Activated CD8-positive, alpha-beta memory T cell treated with anti-CD3 and anti-CD28 coated beads for 24 hours (primary cell): ENCODE measurements at places on chromosomes 16 and 17.

DNA sequence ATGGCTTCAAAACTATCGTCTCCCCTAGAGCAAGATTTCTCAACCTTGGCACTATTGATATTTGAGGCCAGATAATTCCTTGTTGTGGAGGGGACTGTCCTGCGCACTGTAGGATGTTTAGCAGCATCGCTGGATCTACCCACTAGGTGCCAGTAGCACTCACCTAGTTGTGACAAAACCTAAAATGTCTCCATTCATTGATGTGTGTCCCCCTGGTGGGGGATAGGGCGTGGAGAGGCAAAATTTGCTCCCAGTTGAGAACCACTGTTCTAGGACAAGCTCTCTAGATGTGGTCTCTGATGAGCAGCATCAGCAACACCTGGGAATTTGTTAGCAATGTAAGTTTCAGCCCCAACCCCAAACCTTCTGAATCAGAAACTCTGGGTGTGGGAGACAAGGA lies 259.0 kb downstream of the XYLT1 start:
- DNase-seq: peak; percentile 59

- DNase-seq: no peak
Measured at GRCh38 chr17:42617956-42618431, 8.5 kb downstream of the TUBG1 start.

GRCh38 chr16:66751053-66751302 lies 431 bp downstream of the DYNC1LI2 start:
- no peak for DNase-seq

DNA sequence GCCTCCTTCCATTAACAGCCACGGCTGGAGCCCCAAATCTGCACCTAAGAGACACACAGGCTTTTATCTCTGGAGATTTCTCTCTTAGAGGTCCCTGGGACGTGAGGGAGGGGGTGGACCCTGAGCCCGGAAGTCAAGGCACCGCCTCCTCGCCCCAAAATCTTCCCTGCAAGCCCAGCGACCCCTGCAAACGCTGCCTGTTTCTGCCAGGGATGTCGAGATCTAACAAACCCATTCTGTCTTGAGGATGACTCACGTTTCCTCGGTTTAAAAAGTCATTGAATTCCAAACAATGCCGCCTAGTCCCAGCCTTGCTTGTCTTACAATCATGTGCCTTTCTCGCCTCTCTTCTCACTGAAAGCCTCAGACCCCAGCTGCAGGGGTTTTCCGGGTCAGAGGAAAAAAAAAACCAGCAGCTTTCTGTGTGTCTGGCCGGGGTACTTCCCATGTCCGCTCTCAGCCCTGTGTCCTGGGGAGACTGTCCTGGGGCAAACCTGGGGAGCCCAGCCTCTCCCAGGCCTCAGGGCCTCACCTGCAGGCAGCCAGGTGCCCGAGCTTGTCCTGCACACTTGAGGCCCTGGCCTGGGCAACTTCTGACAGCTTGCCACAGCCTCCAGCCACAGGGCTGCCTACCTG lies 15.4 kb downstream of the ARL2BP start:
- DNase-seq: peak; percentile 70

DNA sequence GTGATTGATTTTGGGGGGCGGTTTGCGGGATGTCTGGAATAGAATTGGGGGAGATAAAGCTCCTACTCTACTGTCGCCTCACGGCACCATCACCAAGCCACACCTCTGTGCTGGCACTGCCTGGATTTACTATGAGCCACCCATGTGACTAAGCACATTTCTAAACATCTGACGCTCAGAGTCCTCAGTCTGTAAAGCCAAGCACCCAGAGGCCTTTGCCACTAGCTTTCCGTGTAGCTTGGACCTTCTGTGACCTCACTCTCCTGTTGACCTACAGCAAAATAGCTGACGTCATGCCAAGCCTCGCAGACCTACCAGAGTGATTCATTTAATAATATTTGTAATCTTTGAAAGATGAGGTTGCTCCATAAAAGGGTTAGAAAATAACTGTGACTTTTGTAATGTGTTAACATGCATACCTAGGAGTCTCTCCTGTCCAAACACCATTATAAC lies 38.5 kb upstream of the MYOCD start:
- no peak for DNase-seq

- no peak for DNase-seq
Measured at GRCh38 chr16:55294129-55294528, 29.9 kb upstream of the IRX6 start.

DNA sequence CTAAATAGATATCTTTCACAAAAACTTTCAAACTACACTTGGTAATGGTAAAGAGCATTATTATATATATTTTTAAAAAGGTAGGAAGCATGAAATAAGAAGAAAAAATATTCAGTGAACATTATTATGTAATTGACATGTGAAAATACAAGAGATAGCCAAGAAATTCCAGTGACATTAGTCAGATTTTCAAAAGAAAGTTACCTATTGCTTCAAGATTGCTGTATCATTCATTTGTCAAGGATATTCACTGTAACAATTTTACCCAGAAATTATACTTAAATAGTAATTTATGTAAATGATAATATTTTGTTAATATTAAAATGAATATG lies 350.2 kb downstream of the KIF2B start:
- no peak for DNase-seq

DNA sequence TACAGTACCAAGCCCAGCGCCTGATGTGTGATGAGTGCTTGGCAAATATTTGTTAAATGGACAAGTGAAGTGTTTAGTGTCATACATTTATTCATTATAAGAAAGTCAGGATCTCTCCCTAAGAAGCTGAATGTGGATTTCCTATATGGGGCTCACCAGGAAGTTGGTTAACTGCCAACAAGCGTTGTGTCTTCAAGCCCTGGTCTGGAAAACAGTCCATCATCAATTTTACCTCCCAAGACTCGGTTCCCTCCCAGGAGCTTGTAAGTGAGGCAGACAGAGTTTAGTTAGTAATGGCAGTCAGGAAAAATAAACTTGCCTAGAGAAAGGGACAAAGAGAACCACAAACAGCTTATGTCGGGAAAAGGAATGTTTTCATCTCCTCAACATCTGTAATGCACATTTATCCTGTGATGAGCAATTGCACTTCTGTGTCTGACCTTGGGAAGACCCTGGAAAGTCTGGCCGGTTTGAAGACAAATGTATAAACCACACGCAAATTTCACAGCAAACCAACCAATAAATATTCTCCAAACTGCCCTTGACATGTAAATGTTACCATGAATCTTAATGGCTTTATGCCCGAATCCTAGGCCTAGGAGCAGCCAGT lies 28.3 kb downstream of the C16orf95 start:
- DNase-seq: no peak

DNA sequence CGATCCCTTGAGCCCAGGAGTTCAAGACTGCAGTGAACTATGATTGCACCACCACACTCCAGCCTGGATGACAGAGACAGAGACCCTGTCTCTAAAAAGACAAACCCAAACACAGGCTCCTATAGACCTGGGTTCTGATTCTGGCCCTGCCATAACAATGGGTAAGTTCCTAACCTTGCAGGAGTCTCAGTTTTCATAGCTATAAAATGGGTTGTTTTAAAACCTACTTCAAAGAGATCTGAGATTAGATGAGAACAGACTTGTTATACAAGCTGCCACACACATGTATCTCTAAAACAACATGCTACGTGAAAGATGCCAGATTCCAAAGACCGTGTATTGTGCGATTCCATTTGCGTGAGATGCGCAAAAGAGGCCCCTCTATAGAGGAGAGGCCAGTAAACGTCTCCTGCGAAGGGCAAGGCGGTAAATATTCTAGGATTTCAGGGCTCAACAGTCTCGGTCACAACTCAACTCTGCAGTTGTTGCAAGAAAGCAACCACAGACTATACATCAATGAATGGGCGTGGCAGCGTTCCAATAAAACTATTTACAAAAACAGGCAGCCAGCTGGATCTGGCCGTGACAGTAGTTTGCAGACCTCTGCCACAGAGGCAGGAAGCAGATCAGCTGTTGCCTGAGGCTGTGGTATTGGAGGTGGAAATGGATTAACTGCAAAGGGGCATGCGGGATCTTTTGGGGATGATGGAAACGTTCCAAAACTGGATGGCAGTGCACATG lies 5.9 kb downstream of the CORO7 start:
- DNase-seq: no peak

DNA sequence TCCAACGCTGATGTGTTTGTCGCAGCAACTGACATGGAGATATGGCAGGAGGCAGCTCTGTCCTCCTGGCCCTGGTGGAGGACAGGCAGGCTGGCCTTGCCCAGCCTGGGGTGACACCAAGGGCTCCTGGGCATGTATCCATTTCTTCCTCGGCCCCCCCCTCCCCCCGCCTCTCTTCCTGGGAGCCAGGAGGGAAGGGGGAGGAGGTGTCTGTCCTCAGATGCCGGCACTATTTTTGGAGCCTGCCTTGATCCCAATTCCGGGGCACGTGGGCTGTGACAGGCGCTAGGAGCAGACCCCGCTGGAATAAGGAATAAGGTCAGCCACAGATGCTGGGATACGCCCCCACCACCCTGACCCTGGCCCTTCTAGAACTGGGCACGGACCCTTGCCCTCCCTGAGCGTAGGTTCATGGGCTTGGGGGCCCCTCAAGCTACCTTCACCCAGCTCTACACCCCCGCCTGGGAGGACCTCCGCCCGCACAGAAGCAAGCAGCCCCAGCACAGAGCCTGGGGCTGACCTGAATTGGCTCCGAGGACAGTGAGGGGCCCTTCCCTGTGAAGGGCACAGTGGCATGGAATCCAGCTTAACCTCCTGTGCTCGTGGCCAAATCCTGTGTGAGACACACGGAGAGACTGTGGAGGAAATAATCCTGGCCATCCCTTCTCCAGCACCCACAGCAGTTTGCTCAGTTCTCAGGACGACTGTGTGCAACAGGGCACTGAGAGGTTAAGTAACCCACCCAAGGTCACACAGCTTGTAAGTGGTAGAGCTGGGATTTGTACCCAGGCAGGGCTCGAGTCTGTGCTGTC lies 24.1 kb downstream of the SEC14L5 start:
- DNase-seq: no peak

- DNase-seq: no peak
Measured at GRCh38 chr17:44642834-44643233, 13.4 kb upstream of the MEIOC start.

DNA sequence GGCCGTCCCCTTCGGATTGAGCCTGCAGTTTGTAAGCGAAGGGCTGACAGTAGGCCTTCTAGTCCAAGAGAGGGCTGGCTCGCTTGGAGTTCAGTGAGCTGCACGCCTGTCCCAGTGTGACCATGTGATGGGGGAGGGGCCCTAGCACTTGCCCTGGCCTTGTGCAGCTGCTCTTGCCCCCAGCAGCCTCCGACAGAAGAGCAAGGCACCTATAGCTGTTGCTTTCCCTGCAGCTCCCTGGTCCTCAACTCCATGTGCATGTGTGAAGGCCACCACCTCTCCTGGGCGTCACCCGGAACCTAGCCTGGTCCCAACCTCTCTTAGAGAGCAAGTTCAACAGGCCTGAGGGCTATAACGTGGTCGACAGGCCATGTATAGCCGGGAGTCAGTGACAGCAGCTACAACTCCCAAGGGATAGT lies 5.6 kb downstream of the SPHK1 start:
- DNase-seq: no peak

- DNase-seq: no peak
Measured at GRCh38 chr17:21275047-21275578, 9.4 kb upstream of the MAP2K3 start.

DNA sequence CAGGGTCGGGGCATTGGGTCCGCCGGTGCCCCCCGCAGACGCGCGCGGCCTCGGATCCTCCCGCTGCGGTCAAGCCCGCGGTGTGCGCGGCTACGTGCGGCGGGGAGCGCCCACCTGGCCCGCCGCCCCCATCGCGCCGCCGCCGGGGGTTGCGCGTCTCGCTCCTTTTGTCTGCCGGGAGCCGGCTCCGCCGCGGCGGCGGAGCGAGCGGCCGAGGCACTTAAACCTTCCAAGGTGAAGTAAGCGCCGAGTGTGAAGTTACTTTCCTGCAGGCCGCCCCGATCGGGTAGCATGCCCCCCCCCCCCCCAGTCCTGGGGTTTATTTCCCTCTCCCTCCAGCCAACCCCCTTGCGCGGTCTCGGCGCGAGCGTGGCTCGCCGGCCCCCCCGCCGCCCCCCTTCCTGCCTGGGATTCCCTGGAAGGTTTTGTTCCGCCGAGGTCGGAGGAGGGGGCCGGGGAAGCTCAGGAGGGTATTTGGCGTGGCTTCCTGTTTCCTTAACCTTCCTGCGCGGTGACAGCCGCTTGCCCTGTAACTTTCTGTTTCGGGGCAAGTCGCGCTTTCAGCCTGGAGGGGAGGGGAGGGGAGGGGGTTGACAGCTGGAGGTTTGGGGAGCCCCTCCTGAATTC lies 56.6 kb upstream of the GSE1 start:
- DNase-seq: peak; percentile 85

- DNase-seq: no peak
Measured at GRCh38 chr16:14496786-14497185, 133.3 kb downstream of the PARN start.

GRCh38 chr16:14436401-14436955 lies 193.6 kb downstream of the PARN start:
- peak; percentile 62 for DNase-seq

- DNase-seq: no peak
Measured at GRCh38 chr16:23064639-23065038, 84.6 kb downstream of the USP31 start.

- no peak for DNase-seq
Measured at GRCh38 chr17:74028354-74029116, 174.9 kb upstream of the RPL38 start.

GRCh38 chr16:72197545-72197944 lies 25.6 kb upstream of the PMFBP1 start:
- no peak for DNase-seq

GRCh38 chr16:68869492-68870088 lies 26.3 kb downstream of the TANGO6 start:
- no peak for DNase-seq

GRCh38 chr17:77428749-77429368 lies 288.1 kb downstream of the SEC14L1 start:
- DNase-seq: no peak

- no peak for DNase-seq
Measured at GRCh38 chr16:68197250-68197649, 38.7 kb downstream of the ESRP2 start.

- DNase-seq: no peak
Measured at GRCh38 chr16:84886497-84887090, 66.8 kb downstream of the CRISPLD2 start.

DNA sequence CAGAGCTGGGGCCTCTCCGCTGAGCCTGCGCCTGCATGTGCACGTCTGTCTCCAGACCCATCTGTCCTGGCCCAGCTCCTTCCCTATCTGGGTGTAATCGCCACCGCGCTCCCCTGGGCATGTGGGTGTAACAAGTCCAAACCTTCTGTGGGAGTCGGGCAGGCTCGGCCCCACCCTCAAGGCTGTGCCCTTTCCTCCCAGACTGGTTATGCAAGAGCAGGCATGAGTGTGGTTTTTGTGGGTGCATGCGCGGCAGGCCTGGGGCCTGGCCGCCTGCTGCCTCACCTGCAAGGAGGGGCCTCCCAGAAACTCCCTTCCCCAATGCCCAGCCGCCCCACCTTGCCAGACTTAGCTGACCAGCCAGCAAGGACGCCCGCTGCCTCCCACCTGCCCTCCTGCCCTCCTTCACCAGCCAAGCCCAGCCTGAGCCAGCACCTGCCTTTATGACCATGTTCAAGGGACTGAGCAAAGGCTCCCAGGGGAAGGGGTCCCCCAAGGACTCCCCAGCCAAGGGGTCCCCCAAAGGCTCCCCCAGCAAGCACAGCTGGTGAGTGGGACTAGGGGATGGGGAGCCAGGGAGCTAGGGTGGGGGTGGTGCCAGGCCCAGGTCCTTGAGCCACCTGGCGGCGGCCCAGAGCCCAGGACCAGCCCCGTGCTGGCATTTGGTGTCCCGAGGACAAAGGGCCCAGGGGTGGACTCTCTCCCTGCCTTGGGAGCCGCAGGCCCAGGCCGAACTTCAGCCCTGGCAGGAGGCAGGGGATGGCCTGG lies at the start of gene EVPLL:
TSS of gene EVPLL (plus strand) at position 342 of the 768 bp plus-strand sequence. CDS start 3,160 bp downstream, outside the sequence.
- no peak for DNase-seq

GRCh38 chr17:29526322-29526721 lies 40.5 kb downstream of the ABHD15 start:
- no peak for DNase-seq
